ENCODE measurements at places on chromosomes 3 and 15.
A peak's percentile ranks its signal among the peaks of the same experiment; 100 is the strongest.

DNA sequence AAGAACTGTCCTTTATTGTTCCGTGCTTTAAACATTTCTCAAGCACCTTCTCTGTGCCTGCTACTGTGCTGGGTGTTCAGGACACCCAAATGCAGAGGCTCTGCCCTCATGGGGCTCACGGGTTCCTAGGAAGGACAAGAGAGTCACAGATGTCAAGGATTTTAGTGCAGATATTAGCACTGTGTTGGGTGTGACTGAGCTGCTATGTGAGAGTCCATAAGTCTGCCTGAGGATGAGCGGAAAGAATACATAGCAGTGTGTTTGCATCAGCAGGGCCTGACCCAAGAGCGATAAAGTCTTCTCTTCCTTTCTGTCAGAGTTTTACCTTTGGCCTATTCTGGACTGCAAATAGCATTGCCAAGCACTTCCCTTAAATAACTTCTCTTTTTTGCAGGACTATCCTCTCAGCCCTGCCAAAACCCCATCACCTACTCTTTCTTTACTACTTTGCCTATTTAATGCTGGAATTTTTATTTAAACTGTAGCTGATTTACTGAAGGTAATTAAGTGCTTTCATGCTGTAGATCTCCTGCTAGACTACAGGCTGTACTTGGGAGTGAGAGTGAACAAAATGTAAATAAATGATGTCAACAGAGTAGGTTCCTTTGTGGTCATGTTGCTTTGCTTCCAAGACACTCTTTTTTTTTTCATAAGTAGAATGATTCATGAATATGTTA lies 459.4 kb upstream of the TPRG1 start:
- DNase-seq = no peak

DNA sequence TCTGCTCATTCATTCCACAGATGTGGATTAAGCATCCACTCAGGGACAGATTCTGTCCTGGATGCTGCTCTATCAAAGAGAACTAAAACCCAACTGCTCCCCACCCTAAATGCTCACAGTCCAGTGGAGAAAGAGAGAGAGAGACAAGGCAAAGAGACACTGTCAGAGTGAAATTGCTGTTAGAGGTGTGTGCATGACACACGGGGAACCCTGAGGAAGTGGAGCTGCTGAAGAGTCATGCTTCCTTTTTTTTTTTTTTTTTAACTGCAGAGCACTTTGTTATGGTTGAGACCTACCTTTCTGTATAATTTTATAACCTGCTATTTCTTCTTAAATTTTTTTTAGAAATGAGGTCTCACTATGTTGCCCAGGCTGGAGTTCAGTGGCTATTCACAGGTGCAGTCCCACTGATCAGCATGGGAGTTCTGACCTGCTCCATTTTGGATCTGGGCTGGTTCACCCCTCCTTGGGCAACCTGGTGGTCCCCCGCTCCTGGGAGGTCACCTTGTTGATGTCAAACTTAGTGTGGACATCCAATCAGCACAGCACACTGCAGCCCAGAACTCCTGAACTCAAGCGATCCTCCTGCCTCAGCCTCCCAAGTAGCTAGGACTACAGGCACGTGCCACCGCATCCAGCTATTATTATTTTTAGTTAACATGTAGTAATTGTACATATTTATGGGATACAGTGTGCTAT lies 18.2 kb upstream of the PSTPIP1 start:
- DNase-seq = peak; percentile 26

DNA sequence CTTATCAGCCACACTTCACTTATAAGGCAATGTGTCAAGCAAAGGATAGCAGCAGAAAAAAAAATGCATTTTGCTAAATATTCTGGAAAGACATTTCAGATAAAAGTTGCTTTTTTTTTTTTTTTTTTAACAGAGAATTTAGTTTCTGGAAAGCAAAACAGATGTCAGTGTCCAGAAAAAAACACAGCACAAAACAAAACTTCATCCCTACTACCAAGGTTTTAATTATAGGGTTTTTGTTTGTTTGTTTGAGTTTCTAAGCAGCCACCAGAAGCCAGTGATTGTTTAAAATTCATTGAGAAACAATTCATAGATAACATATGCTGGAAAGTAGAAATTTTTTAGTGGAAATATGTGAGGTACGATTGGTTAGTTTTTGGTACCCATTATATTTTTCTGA lies 1202.7 kb downstream of the OTOL1 start:
- DNase-seq = no peak

DNA sequence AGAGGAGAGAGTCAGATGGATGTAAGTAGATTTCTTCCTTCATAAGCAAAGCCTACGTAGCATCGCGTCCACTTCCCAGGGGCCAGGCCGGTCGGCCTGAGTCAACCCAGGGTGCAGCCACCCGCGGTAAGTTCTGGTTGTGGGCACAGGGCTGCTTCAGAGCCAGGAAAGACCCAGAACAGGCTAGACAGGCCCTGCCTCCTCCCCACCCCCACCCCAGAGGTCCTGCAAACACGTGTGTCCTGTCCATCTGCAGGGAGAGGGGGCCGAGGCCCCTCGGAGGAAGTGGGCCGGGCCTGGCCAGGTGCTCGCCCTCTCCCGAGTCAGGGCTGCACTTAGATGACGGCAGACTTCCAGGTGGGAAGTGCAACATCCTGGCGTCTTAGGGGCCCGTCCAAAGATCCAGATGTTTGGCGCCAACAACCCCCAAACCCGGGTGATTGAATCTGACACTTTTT lies 100.8 kb upstream of the ALDH1A3 start:
- no peak for DNase-seq

DNA sequence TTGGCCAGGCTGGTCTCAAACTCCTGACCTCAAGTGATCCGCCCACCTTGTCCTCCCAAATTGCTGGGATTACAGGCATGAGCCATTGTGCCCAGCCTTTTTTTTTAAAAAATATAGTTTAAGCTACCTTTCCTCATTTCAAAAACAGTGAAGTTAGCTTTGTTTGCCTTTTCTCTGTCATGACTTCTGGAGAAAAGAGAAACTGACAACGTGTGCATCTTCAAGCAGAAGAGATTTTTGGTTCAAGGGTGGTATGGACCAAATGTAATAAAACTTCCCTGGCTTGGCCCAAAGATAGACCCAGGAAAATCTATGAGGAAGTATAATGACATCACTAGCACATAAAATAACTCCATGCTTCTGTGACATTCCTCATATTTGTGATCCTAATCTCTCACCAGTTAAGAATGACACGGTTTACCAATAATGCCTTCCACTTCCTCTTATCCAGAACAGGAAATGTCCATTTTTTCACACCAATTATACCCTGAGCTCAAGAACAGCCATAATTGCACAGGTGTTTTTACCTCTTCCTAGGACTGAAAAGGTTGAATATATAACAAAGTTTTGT lies 781.2 kb upstream of the NR2F2 start:
- no peak for DNase-seq

DNA sequence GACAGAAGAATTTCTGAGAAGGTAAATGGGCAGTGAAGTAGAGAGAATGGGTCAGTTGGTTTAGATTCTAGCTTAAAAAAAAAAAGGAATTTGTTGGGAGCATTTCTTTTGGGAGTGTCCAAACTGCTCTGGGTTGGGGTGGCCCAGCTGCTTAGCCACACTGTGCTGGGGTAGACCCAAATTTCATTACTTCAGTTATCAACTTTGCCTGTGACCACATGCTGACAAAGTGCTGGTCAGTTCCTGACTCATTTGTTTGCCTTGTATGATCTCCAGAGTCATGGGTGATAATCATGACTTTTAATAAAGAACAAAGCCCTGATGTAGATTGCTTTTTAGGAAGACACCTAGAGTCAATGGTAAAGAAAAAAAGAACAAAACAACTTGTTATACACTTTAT lies 121.5 kb upstream of the FGF7 start:
- no peak for DNase-seq

DNA sequence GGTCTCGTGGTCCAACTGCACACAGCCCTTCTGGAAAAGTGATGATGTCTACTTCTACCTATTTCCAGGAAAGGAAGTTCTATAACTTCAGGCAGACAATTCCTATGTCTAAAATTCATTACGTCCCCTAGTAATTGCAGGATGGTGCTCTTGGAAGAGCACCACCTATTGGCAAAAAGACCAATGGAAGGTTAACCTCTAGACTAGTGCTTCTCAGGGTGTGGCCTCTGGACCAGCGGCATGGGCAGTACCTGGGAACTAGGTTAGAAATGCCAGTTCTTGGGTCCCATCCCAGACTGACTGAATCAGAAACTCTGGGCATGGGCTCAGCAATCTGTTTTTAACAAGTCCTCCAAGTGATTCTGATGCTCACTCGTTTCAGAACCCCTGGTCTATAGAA lies 258.3 kb upstream of the ICE2 start:
- DNase-seq = no peak

- no peak for DNase-seq
These were observed 54.3 kb downstream of the AAGAB start for GRCh38 chr15:67199881-67200763.

GRCh38 chr15:45205192-45205591 lies 17.4 kb upstream of the SHF start:
- DNase-seq = peak; percentile 59

- DNase-seq = no peak
These were observed 29.0 kb downstream of the TTBK2 start for GRCh38 chr15:42891569-42891968.

- DNase-seq = no peak
These were observed 23.2 kb upstream of the LCTL start for GRCh38 chr15:66588971-66589370.

DNA sequence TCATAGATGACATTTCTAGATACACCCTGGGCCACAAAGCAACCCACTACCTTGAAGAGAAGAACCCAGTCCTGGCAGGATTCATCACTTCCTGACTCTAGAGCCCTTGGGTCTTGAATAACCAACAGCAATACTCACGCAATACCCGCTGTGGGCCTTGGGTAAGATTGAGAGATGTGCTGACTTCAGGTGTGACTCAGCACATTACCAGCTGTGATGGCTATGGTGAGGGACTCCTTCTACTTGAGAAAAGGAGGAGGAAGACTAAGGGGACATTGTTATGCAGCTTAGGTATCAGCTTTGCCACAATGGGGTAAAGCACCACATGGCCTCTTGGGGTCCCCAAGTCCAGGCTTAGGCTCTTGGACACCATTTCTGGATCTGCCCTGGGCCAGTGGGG lies 14.9 kb downstream of the C3orf33 start:
- DNase-seq = no peak

DNA sequence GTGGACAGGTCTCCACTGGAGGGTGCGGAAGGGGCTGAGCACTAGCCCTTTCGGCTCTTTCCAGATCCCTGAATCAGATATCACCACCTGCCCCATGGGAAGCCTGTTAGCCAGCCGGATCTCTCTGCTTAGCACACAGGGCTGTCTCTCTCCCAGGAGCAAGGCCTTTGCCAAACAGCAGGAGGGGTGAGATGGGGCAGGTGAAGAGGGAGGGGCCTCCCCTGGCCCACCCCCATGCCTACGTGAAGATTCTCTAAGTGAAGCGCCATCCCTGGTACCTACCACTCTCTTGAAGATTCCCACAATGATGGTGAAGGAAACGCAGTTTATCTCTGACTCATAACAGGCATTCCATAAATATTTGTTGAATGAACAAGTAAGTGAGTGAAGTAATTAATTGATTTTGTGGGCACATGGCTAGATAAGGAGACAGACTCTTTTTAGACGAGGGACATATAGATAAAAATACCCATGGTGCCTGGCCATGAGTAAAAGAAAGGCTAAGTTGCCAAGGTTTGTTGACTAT lies 19.6 kb upstream of the HCN4 start:
- DNase-seq = no peak

DNA sequence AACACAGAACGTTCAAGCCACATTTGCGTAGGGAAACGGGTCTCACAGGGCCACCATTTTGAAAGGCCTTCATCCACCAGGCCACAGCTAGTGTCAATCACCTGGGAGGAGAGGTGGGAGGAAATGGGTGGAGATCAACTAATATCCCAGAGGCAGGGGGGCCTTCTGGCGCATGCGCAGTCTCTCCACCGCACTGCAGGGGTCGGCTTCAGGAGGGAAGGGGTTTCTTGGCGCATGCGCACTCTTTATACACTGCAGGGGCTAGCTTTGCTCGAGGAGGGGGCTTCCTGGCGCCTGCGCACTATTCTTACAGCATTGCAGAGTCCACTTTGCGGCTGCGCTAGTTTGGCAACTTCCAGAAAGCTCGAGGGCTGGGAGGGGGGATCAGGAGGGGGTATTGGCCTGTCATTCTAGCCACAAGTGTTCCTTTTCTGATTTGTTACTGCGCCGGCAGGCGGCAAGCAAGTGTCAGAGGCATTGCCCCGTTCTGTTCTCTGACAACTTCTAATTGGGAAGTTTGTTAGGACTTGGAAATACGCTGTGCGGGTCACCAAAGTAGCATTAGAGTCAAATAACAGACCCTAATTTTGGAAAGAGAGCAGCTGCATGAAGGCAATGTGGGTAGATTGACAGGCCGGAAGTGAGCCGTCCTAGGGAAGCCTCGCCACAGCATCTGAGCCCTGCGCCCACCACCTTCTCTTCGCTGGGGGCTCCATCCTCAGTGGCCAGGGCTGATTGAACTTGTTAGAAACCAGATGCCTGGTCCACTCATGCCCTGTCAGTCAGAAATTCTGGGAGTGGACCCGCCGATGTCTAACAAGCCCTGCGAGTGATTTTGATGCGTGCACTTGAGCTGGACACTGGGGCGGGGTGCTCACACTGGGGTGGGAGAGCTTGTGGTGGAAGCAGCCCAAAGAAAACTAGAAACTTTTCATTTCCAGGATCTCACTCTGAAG lies 173.5 kb upstream of the NDN start:
- DNase-seq = no peak

- DNase-seq = no peak
These were observed 384 bp downstream of the KNL1 start for GRCh38 chr15:40594429-40594836.

DNA sequence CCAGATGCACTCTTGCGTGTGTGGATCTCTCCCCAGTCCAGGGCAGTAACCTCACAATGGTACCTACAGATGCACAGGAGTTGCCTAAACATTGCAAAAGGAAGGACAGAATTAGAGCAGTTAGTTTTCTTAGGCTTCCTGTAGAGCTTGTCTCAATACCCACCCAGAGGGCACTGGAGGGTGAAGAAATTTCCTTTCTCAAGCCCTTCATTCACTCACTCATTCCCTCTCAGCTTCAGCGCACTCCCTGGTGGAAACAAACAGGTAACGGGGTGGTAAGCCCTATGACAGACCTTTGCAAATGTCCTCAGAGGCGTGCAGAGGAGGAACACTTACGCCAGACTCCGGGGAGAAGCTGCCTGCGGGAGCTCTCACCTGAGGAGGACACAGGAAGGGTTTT lies 267.4 kb upstream of the HES1 start:
- no peak for DNase-seq

DNA sequence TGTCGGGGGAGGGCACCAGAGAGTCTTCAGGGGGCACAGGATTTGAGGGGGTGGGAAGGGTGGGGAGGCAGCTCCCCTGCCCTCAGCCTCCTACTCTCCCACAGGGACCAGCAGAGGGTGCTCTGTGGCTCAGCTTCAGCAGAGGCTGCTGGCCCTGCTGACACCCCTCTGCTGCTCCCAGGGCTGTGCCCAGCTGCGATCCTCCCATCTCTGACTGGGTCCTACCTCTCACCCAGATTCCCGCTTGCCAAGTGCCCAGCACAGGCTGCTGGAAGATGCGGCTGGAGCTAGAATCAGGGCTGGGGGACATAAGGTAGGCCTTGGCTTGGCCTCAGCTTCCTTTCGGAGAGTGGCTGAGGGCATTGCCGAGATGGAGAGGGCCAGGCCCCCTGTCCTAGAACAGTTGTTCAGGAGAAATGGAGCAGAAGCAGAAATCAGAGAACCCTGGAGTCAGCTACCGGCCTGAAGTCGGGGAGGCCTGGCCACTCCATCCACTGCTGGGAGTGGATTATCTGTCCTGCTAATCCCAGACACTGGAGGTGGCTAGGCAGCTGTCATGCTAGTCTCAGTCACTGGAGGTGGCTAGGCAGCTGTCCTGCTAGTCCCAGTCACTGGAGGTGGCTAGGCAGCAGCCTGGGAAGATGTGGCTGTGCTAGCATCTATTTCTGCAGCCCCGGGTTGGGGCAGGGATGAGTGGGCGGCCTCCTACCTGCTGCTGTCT lies 3.9 kb downstream of the GRM2 start:
- no peak for DNase-seq

All from CD4-positive, alpha-beta T cell treated with Interleukin-4 for 4 hours (primary cell).